ENCODE measurements at places on chromosomes 2 and 18. TPM values are rescaled to one million over a fixed set of nuclear protein-coding genes. Genes with fewer than 3 reads are reported as not detected.
A peak's percentile ranks its signal among the peaks of the same experiment; 100 is the strongest.

DNA sequence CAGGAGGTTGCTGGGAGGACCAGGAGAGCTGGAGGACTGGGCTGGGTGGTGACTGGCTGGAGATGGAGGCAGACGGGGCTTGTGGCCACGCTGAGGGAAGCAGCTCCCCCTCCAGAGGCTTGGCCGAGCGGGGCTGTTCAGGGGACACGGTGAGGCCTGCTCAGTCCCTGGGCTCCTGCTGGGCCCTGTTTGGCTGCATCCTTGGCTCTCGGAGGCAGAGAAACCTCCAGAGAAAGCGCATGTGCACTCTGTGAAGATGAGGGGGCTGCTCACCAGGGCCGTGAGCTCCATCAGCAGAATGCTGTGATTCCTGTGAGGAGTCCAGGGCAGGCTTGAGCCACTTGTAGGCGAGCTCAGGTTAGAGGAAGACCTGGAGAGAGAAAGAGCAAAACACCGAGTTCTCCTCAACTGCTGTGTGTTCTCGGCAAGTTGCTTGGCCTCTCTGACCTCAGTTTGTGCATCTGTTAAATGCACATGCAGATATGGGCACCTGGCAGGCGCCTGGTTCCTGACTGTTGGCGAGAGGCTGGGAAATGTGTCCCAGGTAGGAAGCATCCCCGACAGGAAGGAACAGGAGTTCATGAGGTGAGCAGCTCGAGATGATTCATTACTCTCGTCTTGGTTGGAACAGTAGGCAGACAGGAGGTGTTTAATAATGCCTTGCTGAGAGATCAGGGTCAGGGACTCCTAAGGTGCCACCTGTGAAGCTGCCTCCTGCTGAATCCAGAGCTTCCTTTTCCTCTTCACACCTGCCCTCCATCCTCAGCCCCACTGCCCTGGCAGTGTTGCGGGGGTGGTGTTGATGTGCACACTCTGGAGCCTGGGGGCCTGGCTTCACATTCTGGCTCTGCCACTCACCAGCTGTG is 941 bp downstream of the ZAP70 start:
- no peak for DNase-seq

DNA sequence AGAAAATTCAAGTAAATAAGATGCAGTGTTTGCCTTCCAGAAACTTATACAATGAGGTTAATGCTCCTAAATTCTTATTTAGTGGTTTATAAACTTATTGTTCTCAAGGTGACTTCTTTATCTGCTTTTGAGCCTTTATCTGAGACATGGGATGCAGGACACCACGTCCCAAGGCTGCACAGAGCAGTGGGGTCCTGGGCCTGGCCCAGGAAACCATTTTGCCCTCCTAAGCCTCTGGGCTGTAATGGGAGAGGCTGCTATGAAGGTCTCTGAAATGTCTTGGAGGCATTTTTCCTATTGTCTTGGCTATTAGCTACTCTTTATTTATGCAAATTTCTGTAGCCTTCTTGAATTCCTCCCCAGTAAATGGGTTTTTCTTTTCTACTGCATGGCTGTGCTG is 652.6 kb upstream of the SETBP1 start:
- DNase-seq: no peak

DNA sequence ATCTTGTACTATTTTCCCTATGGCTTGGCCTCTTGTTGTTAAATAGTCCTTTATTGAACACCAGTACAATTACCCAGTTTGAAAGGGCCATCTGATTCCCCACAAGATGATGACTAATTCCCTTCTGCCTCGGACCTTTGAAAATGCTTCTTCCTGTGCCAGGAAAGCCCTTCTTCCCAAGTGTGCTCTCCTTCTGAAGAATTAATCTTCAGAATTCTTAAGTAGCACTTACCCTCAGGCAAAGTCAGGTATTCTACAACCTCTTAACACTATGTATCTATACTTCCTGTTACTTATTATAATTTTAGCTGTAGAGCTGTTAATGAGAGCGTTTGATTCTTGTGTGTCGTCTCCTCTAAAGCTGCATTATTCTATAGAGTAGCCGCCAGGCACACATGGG is 28.6 kb upstream of the MEX3C start:
- no peak for DNase-seq

DNA sequence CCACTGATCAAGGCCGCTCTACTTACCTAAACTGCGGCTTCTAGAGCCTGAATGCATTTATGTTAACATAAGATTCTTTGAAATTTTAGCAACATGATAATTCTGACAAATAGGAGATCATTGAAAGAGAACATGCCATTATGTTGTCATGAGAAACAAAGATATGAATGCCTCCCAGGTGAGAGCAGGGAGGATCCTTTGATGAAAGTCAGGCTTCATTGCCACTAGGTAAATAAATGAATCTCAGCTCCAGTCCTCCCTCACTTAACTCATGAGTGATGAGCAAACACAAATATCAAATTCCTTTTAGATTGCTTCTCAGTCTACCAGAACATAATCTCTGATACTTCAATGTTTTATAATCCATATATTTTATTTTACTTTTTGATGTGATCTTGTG is 463.2 kb upstream of the CDH7 start:
- no peak for DNase-seq

GRCh38 chr2:45840481-45840880 is 189.0 kb downstream of the PRKCE start:
- no peak for DNase-seq

DNA sequence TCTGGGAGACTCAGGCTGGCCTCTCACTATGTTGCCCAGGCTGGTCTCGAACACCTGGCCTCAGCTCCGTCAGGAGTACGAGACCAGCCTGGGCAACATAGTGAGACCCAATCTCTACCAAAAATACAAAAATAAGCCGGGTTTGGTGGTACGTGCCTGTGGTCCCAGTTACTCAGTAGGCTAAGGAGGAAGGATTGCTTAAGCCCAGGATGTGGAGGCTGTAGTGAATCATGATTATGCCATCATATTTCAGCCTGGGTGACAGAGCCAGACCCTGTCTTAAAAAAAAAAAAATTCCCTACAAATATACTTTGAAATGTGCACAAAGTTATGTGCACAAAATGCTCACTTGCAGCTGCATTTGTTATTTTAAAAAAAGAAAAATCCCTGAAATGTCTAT is 26.3 kb upstream of the AGAP1 start:
- no peak for DNase-seq

GKN2 gene
- total RNA-seq: 0.96 TPM

DNA sequence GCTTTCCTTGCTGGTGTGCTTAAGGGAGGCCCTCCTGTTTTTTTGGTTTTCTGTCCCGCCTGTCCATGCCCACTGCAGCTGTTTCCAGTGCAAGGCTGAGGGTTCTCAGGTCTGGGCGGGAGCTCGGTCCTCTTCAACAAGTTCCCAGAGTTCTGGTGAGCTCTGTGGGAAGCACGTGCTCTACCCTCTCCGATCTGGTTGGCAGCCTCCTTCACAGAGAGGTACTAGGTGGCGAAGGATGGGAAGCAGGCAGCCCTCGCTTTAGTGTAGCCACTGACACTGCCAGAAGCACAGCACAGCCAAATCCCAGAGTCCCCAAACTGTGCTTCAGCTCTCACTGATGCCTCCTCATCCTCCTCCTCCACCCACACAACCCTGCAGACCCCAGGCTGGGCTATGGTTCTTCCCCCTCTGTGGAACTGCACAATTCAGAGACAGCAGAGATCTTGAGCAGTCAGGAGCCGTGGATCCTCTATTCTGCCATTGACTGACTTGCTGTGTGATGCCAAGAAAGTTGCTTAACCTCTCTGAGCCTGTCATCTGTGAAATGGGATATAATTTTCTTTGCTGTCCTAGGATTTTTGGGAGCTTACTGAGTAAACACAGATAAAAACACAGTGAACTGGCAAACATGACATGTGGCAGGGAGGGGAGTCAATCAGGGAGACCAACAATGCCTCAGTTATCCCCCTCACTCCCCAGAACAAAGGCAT is 157.3 kb downstream of the MSH2 start:
- no peak for DNase-seq

DNAJC5G gene
- not detected for total RNA-seq

DNA sequence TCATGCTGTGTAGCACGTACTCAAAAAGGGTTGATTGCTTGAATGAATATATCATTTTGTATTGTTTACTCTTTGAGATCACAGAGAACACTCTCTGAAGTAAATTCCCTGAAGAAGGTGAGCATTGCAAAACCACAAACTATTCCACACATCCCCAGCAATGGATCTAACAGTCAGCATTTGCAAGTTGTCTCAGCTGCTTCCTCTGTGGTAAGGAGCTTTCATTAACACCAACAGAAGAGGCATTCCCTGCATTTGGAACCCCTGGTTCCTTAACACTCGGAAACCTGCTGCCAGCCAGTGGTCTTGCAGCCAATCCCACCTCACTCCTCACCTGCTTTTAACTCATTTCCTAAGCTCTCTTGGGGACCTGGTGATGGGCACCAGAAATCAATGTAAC is 108.4 kb downstream of the IRS1 start:
- no peak for DNase-seq

TUBA3E gene
- not detected for total RNA-seq

SCN2A gene
- 10.1 TPM for total RNA-seq

TACR1 gene
- 8.2 TPM for total RNA-seq

DNA sequence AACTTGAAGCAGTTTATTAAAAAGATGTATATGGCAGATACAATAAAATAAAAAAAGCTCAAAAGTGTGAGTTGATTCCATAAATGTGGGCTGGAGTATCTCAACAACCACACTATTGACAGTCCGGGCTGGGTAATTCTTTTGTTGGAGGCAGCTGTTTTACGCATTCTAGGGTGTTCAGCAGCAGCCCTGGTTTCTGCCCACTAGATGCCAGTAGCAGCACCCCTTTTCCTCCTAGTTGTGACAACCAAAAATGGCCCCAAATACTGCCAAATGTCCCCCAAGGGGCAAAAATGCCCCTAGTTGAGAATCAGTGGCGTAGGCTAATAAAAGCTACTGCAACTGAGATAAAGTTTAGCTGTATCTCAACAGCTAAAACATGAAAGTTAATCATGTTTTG is 44.8 kb downstream of the CHMP3 start:
- DNase-seq: peak; percentile 24

- DNase-seq: no peak
These were observed 11.5 kb upstream of the DIPK1C start for GRCh38 chr18:74468547-74469061.
